ENCODE measurements at places on chromosomes 11 and 22.

DNA sequence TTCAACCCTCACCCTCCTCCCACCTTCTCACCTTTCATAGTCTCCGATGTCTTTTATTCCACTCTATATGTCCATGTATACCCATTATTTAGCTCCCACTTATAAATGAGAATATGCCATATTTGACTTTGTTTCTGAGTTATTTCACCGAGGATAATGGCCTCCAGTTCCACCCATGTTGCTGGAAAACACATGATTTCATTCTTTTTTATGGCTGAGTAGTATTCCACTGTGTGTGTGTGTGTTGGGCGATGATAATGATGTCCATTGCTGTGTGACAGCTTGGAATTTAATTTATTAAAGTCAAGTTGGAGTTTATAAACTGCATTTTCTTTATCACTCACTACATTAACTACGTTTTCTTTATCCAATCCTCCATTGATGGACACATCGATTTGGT lies 3.2 kb upstream of the HINFP start:
- DNase-seq, result no peak

DNA sequence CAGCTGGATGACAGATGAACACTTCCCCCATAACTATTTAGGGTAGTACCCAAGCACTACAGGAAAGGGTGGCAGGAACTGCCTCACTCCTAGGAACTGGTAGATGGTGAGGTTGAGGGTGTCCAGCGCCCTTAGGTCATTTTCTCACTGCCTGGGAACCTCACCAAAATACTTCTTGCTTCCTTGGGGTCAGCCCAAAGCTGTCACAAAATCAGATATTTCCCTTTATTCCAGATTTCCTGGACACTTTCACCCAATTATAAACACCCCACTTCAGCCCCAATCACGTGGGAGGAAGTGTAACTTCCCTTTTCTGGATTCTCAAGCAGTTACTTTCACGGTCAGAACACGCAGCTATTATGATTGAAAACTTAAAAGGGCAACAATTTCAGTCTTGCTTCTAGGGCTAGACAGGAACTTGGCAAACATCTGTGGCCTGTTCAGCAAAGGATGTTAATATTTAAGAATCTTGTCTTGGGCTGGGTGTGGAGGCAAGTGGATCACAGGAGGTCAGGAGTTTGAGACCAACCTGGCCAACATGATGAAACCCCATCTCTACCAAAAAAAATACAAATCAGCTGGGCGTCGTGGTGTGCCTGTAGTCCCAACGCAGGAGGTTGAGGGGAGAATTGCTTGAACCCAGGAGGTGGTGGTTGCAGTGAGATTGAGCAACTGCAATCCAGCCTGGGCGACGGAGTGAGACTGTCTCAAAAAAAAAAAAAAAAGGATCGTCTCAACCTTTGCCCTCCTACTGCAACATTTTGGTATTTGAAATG lies 4.0 kb downstream of the FTH1 start:
- DNase-seq, result peak; percentile 54

DNA sequence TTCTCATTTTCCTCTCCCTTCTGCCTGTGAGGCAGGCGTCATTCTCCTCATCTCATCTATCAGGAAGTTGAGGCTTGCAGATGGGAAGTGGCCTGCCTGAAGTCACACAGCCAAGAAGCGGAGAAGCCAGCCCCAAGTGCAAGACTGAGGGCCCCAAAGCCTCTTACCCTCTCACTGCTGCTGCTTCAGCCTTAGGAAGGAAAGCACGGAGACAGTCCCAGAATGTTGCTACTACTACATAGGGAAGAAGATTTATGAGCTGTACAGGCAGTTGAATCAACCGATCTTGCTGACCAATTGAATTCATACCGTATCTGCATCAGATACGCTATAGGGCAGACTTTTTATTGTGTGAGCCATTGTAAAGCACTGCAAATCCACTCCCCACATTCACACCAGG lies 89.0 kb downstream of the CWC15 start:
- DNase-seq, result no peak

- DNase-seq, result no peak
Measured at GRCh38 chr22:42637555-42637954, 2.8 kb downstream of the ATP5MGL start.

DNA sequence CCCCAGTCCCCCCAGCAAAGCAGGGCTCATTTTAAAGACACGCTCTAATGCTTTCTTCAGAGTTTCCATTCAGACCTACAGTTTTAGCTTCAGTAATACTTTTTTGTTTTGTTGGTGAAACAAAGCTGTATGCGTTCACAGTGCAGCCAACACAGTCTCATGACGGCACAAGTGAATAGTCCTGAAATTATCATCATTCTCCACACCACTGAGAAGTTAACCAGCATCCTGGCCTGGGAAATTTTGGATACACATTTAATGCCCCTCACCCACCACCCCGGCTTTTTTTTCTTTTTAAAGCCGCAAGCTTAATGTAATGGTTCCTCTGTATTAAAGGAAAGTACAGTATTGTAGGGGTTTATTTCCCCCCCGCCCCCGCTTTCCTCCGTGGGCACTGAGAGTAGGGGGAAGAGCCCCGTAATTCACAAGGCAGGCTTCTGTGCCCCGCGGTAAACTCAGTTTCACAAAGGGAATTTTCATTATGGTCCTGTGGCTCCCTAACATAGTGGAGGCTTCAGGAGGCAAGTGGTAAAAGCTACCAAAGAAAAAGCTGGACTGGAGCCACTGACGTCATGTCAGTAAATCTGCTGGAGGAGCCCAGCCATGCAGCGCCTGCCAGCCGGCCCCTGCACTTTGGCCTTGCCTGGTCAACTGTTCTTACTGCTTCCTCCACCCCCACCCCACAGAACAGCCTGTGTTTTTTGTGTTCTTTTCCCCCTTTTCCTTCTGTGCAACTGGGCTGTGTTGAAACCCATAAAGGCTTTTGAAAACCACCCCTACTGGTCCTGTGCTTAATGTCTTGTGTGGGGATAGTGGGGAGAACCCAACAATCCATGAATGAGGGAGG lies 18.2 kb downstream of the TEAD1 start:
- DNase-seq, result peak; percentile 83

- no peak for DNase-seq
Measured at GRCh38 chr11:120571476-120571875, 59.9 kb downstream of the GRIK4 start.

DNA sequence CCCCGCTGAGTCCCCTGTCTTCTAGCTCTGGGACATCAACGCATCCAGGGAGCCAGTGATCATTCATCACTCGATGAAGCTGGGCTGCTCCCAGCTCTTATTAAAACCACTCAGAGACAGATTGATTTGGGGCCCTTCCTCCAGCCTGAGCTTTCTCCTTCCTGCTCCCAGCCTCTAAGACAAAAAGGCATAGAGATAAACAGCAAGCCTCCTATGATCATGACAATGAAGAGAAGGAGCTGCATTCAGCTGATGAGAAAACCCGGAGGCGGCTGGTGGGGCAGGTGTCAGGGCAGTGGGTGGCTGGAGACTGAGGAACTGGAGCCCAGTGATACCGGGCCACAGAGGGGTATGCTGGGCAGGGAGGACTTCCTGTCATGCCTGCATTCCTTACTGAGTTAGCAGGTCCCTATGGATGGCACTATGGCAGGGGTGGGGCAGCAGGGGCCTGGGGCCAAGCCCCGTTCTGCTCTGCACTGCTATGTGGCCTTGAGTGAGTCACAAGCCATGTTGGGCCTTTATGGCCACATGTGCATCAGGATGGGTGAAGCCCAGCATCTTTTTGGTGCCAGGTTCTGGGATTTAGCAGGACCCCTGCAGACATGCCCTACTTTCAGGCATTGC lies 20.2 kb downstream of the PVALB start:
- DNase-seq, result no peak

DNA sequence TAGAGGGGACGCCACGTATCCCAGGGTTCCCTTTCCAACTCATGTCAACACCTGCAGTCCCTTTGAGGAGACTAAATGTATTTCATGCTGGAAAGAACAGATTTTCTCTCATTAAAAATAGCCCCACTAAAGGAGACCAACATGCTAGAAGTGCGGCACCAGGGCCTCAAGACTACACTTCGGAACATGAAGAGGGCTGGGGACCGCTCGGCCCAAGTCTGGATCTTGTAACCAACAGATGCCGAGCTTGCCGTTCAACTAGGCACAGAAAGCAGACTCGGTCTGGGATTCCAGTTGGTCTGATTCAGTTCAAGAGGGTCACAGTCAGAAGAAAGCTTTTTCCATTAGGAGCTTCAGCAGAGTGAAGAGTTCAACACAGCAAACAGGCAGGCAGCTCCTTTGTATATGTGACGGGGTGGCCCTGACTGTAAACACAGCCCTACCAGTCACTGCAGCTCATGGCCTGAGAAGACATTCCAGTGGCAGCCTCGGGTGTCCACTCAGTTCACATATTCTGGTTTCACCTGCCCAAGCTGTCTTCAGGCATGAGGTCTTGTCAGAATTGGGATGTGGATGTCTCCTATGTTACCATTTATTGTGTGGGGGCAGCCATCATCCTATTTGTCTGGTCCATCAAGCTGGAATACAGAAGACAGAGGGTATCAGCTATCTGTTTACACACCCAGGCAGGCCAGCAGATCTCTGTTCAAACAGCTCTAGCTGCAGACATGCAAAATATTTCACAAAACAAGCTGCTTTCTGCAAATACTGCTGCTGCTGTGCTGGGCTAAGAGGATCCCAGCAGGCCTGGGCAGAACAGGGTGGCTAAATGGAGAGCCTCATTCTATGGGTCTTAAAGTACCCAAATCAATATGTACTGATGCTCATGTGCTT lies 8.8 kb downstream of the RIC8A start:
- DNase-seq, result no peak

DNA sequence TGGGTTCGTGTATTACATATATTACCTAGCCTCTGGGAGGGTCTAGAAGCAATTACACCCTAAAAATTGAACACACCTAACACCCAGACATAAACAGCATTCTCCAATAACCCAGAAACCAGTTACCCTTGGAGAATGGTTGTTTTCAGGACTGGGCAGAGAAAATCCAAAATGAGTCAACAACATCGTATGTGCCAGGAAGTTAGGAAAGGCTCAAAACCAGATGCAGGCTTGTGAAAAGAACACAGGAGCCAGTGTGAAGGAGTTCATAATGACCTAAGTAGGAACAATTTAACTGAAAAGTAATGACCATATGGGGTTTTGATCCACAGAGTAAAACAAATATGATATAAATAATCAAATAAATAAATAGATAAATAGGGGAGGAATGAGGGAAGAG lies 5.1 kb upstream of the CLPB start:
- DNase-seq, result no peak

- no peak for DNase-seq
Measured at GRCh38 chr11:45684440-45684839, 19.0 kb upstream of the CHST1 start.

DNA sequence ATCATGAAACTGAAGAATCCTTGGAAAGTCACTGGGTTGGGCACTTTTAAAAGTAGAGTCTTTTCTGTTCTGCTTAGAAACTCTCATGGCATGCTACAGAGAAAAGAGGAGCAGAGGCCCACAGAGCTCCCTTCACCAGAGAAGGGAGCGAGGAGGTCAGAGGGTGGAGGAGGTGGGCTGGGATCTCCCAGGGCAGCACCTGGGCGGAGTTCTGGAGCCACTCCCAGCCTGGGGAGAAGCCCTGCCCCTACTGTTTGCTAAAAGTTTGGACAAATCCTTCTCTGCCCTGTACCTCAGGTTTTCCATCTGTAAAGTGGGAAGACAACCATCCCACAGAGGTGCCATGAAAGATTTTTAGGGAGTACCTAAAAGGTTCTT lies 299.1 kb downstream of the KIRREL3 start:
- DNase-seq, result no peak

GRCh38 chr22:47605886-47606285 lies 843.4 kb downstream of the TBC1D22A start:
- no peak for DNase-seq

- no peak for DNase-seq
Measured at GRCh38 chr11:13944911-13945425, 17.6 kb upstream of the SPON1 start.

DNA sequence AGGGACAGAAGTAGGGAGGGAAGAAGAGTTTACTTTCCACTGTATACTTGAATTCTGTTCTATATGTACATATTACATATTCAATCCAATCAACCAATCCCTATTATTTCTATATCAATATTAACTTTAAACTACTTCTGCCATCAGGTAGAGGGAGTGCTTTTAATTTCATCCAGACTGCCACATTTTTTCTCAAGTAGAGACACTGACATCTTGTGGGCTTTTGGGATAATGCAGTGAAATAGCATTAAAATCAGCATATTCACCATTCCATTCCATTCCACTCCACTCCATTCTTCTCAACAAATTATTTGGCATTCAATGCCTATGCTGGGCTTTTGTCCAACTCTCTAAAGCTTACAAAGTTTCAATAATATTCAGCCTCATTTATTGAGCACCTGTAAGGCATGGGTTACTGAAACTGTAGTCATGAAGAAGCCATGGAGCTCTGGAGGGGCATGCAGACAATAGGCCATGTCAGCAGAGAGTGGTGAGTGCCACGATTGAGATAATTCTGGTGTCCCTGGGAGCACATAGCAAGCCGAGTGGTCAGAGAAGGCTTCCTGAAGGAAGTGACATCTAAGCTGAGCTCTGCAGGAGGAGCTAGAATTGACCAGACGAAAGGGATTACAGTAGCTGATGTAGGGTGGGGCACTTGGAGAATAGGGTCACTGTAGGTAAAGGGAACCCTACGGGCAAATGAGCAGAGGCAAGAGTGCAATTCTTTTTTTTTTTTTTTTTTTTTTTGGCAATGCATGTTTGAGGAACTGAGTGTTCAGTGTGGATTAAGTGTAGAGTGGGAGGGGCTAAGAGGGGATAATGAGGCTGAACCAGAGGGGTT lies 12.8 kb upstream of the CLPB start:
- DNase-seq, result no peak

DNA sequence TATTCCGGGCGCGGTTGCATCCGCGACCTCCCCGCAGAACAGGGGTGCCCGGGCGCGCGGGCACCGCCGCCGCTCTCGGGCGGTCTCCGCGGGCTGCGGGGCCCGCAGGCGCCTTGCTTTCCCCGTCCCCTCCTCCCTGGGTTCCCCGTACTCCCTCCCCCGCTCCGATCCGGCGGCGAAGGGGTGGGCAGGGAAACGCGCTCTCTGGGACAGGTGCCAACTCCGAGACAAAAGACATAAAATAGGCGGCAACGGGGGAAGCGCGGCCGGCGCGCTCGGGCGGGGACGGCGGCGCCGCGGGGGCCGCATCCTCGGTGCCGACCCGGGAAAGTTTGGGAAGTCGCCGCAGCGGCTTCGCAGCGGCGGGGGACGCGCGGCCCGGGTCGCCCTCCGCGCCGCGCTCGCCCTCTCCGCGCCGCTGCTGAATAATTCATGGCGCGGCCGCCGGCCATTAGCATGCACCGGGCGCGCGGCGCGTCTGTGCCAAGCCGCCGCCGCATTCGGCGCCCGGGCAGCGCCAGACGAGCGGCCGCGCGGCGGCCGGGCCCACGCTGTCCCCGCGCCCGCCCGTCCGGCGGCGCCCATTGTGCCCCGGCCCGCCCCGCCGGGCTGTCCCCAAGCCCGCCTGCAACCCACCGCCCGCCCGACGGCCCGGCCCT lies 78.7 kb upstream of the PPARA start:
- DNase-seq, result no peak

DNA sequence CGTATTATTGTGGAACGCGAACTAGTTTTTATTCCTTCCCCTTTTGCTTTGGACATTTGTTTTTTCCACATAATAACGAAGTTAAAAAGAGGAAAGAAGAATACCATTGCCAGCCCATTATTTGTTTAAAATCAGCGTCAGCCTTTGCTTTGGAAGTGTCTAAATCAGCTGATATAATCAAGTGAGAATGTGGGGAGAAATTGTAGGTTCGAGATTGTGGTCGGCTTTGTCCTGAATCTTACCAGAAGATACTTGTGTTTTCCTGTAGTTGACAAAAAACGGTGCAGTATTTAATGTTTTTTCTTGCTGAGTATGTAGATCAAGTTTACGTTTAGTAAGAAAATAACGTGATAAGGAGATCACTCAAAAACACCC lies 935 bp downstream of the ZNF143 start:
- no peak for DNase-seq

- no peak for DNase-seq
Measured at GRCh38 chr11:47396049-47396320, 12.4 kb upstream of the SLC39A13 start.
